Activated T-cell treated with anti-CD3 and anti-CD28 coated beads for 1 hour (primary cell): ENCODE measurements at places on chromosomes 16 and 17.

DNA sequence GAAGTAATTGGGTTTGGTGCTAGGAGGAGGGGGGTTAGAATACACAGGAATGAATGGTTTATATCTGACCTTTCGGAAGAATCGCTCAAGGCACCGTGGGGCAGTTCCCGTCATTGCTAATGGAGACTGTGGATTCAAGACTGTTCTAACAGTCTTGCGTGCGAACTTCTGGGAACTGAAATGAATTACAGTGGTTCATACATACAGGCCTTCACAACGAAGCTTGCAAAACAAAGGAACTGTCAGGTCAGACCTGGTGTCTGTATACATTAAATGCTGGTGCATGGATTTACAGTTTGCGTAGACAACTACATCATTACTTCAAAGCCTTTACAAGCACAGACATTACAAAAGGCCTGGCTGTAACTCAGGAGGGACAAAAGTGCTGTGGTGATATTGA, 983.9 kb downstream of the CDH11 start:
- DNase-seq, result no peak

GRCh38 chr17:7318121-7318860, 3.1 kb upstream of the GPS2 start:
- DNase-seq, result no peak

GRCh38 chr17:17533901-17534441, 37.8 kb upstream of the RASD1 start:
- no peak for DNase-seq

GRCh38 chr16:8727131-8727806, 52.9 kb downstream of the ABAT start:
- no peak for DNase-seq

GRCh38 chr17:56297184-56297583, 143.9 kb downstream of the ANKFN1 start:
- DNase-seq, result no peak

- DNase-seq, result no peak
Measured at GRCh38 chr16:67053767-67054334, 24.9 kb downstream of the CBFB start.

GRCh38 chr17:75087558-75088453, at the start of gene SLC16A5:
Gene SLC16A5, plus strand, starts transcription at chr17:75087954. Its CDS starts 5,683 bp downstream, at chr17:75093637.
- peak; percentile 38 for DNase-seq

GRCh38 chr17:48011405-48012150, 26.0 kb downstream of the COPZ2 start:
- peak; percentile 32 for DNase-seq

DNA sequence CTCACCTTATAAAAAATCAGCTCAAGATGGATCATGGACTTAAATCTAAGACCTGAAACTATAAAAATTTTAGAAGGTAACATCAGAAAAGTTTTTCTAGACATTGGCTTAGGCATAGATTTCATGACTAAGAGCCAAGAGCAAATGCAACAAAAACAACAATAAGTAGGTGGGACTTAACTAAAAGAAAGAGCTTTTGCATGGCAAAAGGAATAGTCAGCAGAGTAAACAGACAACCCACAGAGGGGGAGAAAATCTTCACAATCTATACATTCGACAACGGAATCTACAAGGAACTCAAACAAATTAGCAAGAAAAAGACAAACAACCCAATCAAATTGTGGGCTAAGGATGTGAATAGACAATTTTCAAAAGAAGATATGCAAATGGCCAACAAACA, 368.4 kb upstream of the KIF2B start:
- no peak for DNase-seq

- no peak for DNase-seq
Measured at GRCh38 chr17:54901230-54901822, 674 bp downstream of the TOM1L1 start.

DNA sequence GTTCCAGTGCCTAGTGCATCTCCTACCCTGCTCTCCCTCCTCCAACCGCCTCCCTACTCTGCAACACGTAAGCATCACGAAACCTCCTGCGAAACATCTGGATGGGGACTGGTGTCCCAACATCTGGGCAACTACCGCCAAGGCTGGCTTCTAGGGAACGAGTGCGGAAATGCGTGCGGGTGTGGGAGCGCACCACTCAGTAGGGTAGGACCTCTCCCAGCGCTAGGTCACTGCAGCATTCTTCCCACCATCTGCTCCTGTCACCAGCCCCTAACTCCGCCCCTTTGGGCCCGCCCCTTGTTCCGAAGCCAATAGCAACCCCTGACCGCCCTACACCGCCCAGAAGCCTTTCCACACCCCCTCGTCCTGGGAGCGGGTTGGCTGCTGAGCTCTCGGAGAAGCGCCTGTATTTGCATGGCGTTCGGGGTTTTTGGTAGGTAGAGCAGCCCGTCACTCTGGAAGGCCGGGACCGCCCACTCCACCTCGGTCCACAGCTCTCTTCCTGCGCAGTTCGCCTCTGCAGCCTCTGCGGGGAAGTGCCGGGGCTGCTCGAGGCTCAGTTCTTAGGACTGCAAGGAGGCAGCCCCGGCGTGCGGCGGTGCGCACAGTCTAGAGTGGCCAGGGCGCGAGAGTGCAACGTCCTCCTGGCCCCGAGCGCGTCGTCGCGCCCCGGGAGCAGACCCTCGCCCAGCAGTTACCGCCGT, at the start of gene HS3ST3B1:
Gene HS3ST3B1, plus strand, starts transcription at position 507 of the 704 bp plus-strand sequence. CDS start 438 bp downstream, outside the sequence.
- DNase-seq, result peak; percentile 99

DNA sequence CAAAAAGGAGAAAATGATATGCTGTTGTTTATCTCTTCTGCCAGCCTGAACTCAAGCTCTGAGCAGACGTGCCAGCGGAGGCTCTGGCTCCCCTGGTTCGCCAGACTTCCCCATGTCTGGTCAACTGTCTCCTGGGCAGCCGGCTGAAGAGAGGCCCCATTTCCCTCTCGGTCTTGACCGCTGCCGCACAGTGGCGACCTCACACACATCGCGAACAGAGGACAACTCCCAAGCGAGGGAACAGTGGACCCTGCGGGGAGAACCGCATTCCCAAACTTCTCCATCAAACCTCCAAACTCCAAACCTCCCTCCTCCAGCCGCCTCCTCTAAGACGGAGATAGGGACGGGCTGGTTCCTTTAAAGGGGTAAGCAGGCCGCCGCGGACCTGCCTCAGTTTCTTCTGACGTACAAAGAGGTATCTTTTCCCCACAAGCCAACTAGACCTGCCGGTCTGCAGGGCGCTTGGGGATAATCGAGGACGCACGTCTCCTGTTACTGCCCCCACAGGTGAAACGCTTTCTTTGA, 24.9 kb upstream of the RFFL start:
- DNase-seq, result no peak

DNA sequence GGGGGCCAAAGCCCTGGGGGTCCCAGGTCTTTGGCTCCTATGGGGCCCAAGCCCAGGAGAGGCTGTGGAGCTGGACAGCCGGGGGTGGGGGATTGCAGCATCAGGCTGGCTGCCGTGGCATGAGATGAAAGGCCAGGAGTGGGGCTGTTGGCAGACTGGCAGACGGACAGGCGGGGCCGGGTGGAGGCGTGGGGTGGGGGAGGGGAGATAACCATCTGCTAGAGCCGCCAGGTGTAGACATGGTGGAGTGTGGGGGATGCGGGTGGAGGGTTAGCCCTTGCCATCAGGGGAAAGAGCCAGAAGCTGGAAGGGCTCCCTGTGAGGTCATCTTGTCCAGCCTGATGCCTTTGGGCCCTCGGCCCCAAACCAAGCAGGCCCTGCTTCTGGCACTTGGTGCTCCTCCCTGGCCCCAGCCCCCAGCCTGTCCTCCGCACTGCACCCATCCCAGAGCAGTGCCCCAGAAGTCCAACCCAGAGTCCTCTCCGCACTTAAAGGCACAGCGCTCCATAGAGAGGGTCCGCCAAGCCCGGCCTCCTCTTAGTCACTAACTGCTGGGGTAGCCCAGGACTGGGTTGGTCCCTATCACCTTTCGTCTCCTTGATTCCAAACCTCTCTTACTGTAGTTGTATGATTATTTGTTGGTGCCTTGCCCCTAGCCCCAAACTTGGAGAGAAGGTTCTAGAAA, 33.3 kb upstream of the DLX4 start:
- DNase-seq, result no peak

DNA sequence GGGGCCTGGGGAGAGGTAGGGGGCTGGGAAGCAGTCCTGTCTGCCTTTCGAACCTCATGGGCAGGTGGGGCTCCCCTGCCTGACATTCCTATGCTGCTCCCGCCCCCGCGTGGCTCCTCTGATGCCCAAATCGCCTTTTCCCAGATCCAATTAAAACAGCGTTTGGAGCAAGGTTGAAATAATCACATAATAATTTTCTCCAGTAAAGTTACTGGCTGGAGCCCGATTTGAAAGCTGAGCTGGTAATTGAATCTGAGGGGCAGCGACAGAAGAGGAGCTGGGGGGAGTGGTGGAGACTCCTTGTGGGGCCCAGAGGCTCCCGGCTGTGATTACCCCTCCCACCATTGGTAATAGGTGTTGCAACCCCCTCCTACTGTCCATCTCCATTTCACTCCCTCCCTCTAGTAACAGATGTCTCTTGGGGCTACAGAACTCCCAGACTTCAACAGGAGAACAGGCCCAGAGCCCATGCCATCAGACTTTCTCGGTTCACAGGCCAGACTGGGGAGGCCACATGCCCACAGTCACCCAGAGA, 38.9 kb upstream of the C1QL1 start:
- DNase-seq, result no peak

GRCh38 chr17:19485800-19486340, 47.8 kb upstream of the SLC47A1 start:
- DNase-seq, result no peak

GRCh38 chr17:42679492-42680330, 1.9 kb downstream of the CCR10 start:
- DNase-seq, result peak; percentile 64

GRCh38 chr17:68446626-68447041, 10.7 kb downstream of the WIPI1 start:
- no peak for DNase-seq

GRCh38 chr16:72902206-72902605, 145.7 kb downstream of the ZFHX3 start:
- DNase-seq, result no peak

- no peak for DNase-seq
Measured at GRCh38 chr17:62591333-62591732, 36.1 kb upstream of the MRC2 start.

DNA sequence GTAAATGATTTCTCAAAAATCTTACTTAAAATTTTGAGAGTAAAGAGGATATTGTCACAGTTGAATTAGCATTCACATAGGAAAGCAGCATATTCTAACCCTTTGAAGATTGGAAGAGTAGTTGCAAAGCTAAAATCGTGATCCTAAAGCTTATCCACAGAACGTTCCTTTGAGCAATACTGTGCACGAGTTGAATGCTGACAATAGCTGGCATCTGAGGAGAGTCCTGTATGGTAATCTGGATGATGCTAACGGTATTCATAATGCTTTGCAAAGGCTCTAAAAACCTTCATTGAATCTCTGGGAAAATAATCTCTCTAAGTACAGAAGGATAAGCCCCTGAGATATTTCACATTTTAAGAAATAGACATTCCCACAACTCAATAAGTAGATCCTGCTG, 354.6 kb downstream of the CDH8 start:
- no peak for DNase-seq

DNA sequence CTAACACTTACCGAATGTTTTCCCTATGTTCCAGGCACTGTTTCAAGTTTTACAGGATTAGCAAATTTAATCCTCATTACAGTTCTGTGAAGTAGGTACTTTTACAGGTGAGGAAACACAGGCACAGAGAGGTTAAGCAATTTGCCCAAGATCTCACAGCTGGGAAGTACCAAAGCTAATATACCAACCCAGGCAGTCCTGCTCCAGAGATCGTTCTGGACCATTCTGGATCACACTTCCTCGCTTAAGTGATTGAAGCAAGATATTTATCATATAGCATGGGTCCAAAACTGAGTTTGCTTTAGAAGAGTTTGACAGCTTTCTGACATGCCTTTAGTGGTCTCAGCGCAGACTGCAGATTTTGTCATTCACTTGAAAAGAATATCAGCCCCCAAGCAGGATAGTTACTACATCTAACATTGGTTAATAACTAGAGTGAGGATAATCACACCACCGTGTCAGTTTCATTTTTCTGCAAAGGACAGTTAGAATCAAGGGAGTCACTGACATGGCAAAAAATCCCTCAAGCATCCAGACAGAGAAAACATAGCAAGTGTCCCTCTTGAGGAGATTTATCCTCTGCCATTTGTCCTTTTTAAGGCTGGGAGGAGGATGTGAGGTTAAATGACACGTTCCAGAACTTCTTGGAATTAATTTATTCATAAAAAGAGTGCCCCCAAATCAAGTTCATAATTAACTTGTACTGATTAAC, 5.1 kb downstream of the HS3ST3B1 start:
- no peak for DNase-seq

DNA sequence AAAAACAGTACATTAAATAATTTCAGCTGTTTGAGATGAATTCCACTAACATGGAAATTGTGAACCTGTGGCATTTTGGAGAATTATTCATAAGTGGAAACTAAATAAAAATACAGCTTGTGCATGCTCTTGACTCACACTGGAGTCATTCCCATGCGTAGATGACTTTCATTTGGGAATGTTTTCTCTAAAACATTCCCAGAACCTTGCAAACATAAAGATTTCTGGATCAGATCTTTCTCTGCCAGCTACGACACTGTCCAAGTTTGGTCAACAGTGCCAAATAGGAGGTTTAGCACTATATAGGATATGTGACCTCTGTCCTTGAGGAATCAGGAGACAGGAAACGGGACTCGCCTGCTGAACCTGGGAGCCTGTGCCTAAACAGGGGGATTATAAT, 400.9 kb downstream of the SLC39A11 start:
- no peak for DNase-seq

DNA sequence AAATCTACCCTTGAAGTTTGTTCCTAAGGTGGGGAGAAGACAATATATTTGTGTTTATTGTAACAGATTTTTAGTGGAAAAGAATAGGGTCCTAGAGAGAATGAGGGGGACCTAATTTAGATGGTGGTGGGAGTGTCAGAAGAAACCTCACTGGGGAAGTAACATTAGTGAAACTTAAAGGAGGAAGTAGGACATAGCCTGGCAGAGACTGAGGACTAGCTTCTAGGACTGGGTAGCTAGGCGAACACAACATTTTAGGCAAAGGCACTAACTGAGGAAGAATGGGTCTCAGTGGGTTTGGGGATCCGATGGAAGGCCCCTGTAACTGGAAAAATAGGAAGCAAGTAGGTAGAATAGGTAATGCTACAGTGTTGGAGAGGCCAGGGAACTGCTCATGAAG, 4.2 kb upstream of the ARL2BP start:
- DNase-seq, result no peak

DNA sequence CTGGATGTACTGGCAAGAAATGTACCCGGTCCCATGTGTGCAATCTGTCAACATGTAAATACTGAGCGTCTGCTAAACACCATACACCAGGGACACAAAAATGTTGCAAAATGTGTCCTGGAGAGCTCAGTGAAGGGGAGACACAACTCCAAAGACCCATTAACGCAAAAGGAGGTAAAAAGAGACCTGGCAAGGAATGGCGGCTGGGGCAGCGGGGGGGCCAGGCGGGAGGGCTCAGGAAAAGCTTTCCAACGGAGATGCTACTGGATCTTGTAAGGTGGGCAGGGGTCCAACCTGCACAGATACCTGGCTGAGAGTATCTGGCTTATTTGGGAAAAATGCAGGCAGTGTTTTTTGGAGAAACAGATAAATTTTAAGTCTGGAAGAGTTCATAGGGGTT, 40.7 kb downstream of the ADCY9 start:
- no peak for DNase-seq
